GM06990 (cell line): ENCODE measurements at places on chromosomes 3 and 15.

- DNase-seq, result no peak
Measured at GRCh38 chr15:83158393-83158792, 49.2 kb downstream of the HDGFL3 start.

GRCh38 chr3:16334909-16335308 is 69.9 kb downstream of the OXNAD1 start:
- no peak for DNase-seq

- no peak for DNase-seq
Measured at GRCh38 chr3:118186051-118186450, 848.6 kb downstream of the IGSF11 start.

DNA sequence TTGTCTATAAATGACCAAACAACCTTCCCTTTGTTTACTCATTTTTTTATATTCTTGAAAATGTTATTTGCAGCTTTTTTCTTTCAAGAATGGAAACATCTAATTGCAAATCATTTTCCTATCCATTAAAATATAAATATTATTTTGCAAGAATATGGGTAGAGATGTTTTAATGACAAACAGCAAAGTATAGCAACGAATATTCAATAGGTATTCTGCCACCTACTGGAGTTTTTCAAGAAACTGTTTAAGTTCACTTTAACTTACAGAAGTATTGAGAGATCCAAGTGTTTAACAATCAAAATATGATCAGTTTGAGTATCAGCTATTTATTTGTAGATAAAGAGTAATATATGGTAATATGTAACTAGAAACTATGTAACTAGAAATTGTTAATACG is 6.9 kb upstream of the EOGT start:
- DNase-seq, result no peak

DNA sequence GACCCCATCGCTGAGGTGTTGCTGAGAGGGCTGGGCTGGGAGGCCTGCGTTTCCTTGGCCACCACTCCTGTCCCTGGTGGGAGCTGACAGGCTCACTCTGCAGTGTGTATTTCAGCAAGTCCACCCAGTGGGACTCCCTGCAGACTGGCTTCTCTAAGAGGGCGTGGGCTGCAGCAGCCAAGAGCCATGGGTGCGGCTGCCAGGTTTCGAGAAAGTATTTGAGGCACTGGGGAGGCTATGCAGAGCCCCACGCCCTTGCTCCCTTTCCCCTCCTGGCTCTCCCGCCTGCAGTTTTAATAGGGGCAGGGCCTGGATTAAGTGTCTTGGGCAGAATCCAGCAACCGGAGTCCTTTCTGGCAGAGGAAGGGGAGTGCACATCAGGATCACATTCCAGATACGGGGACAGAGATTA is 242.1 kb downstream of the THSD4 start:
- DNase-seq, result no peak

- no peak for DNase-seq
Measured at GRCh38 chr3:38711321-38711720, 61.8 kb upstream of the SCN5A start.

GRCh38 chr3:185770109-185770508 is 54.7 kb downstream of the IGF2BP2 start:
- DNase-seq, result no peak
